Uterine smooth muscle cell (primary cell): ENCODE measurements at places on chromosomes 16 and 17. TPM values are rescaled to one million over a fixed set of nuclear protein-coding genes. Genes with fewer than 3 reads are reported as not detected.

The SSTR5 gene
- total RNA-seq, result 0.12 TPM in 1 of 2 replicates, not detected in the other

The PPL gene
- total RNA-seq, result 0.44 and 0.75 TPM in 2 replicates

The SHCBP1 gene
- 20.4 and 71.8 TPM in 2 replicates for total RNA-seq

The SEPHS2 gene
- total RNA-seq, result 16.5 and 26.6 TPM in 2 replicates

The SEPTIN12 gene
- total RNA-seq, result not detected in 2 replicates

The MGAT5B gene
- 0.22 and 0.25 TPM in 2 replicates for total RNA-seq

The CASKIN1 gene
- 0.12 and 0.33 TPM in 2 replicates for total RNA-seq

The TBC1D3G gene
- not detected in 2 replicates for total RNA-seq

The TNS4 gene
- not detected in 2 replicates for total RNA-seq

The TPPP3 gene
- total RNA-seq, result 0.62 and 0.77 TPM in 2 replicates

The NPIPB9 gene
- total RNA-seq, result 4.1 and 4.3 TPM in 2 replicates

The MPV17L gene
- 0.12 and 0.33 TPM in 2 replicates for total RNA-seq
